ENCODE measurements at places on chromosomes 2 and 18.

- no peak for DNase-seq
Measured at GRCh38 chr2:190477661-190478454, 56.7 kb downstream of the NEMP2 start.

GRCh38 chr2:16151651-16152050, 211.3 kb downstream of the MYCN start:
- no peak for DNase-seq

DNA sequence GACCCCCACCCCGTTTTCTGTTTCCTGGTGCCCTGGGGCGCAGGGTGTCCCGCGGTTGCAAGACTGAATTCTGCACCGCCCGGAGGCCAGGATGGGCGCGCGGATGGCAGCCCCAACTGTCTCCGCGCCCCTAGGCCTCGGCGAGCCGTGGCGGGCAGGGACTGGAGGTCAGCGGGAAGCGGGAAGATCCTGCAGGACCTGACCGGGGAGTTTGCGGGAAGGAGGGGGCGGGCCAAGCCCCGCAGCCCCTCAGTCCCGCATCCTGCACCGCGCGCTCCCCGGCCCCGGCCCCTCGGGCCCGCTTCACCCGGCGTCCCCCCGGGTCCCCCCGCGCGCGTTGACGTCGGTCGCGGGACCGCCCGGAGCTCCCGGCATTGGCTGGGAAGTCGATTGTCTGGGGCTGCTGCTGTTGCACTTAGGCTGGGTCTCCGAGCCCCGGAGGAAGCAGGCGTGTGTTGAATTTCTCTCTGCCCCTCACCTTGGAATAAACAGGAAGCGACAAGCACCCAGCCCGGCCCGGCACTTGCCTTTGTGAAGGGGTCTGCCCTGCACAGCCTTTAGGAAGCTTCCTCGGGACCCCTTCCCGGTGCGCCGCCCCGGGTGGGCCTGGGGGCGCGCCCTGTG, at the start of gene LDLRAD4:
Gene LDLRAD4, plus strand, starts transcription at position 393 of the 624 bp plus-strand sequence.
- no peak for DNase-seq

GRCh38 chr2:109493176-109493935, 120.4 kb downstream of the SEPTIN10 start:
- no peak for DNase-seq

DNA sequence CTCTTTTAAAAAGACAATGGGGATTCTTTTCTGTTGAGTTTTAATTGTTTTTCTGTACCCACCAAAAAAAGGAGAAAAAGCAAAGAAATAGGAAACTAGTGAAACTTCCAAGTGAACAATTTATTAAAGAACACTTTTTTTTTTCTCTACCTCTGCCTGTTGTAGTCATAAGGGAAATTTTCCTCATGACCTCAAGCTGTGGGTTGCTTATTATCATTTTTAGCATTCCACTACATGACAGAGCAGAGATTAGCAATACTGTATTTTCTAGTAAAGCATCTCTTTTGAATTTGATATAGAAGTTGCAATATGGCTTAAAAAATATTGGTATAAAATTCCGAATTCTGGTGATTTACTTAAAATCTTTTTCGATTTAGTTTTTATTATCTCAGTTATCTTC, 87.9 kb upstream of the LRRTM1 start:
- no peak for DNase-seq

- DNase-seq = no peak
Measured at GRCh38 chr2:125125902-125126301, 1100.8 kb downstream of the CNTNAP5 start.

- no peak for DNase-seq
Measured at GRCh38 chr18:63878343-63878742, 9.2 kb upstream of the SERPINB2 start.

GRCh38 chr2:50674876-50675275, 357.1 kb downstream of the NRXN1 start:
- DNase-seq = no peak

- DNase-seq = no peak
Measured at GRCh38 chr18:34315591-34316352, 91.1 kb upstream of the NOL4 start.

GRCh38 chr18:21053127-21053526, 58.5 kb downstream of the ROCK1 start:
- no peak for DNase-seq

- no peak for DNase-seq
Measured at GRCh38 chr18:47166294-47166693, 9.9 kb downstream of the IER3IP1 start.

DNA sequence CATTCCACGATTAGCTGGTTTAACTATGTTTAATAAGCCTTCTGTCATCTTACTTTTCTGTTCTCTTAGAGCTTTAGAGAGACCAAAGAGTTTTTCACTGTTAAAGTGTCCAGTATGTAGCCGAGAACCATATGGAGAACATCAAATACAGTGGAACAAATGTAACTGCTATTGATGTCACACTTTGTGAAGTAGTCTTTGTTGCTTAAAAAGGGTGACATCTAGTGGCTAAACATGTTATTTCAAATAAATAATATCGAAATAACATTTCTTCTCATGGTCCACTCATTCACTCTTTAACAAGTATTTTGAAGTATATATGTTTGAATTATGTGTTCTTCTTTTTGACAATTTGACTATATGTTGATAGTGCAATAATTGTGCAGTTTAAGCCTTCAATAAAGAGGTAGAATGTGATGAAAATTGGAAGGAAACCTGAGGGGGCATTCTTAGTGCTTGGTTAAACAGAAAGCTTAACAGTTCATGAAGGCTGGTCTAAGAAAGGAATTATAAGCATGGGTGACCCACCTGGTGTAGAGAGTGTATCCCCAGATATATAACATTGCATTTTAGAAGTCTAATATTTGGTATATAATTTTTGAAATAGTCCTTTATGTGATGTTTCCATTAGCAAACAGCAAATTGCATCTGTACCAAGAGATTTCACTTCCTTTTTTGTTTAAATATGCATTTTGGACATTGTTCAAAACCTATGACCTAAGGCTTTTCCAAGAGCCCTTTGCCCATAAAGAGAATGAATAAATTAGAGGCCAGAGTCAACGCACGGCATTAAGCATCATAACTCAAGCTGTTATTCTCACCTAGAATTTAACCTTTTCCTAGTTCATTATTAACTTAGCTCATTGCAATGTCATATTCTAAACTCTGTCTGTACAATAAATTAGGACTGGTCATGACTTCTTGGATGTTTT, 112.1 kb downstream of the KYNU start:
- no peak for DNase-seq

- DNase-seq = no peak
Measured at GRCh38 chr2:217337771-217338170, 477.9 kb upstream of the TNP1 start.

- no peak for DNase-seq
Measured at GRCh38 chr2:160252900-160253299, 52.8 kb upstream of the ITGB6 start.

DNA sequence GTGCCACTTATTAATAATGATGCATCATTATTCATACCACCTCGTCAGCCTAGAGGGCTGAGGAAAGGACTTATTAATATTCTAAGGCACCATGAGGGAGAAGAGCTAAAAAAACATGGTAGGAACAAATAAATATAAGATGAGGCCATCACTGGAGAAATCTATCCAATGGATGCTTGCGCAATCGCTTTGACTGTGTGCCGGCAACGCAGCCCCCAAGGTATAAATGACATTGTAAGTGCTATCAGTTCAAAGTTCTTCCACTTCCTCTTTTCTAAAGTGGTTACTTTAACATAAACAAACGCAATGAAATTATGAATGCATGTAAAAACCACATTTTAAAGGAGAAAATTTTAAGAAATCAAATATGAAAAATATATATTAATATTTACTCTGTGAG, 164.6 kb downstream of the EIPR1 start:
- no peak for DNase-seq

DNA sequence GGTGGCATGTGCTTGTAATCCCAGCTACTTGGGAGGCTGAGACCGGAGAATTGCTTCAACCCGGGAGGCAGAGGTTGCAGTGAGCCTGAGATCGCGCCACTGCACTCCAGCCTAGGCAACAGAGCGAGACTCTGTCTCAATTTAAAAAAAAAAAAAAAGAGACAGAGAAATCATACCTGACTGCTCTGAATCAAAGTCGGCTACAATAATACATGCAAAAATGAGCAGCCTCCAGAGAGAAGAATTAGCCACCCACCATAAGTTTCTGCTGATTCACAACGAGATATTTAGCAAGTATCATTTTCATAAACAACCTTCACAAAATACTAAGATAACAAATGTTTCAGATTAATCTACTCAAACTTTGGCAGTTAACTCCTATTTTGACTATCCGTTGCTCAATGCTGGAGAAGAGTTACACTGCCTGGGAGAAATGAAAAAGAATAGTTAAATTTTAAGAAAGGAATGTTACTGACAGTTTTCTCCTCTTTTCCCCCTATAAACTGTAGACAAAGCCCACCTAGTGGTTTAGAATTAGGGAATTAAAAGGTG, 1.5 kb downstream of the OSBPL1A start:
- DNase-seq = no peak

Measured in iPS DF 19.7 (cell line).